ENCODE measurements at places on chromosomes 5 and 9.

DNA sequence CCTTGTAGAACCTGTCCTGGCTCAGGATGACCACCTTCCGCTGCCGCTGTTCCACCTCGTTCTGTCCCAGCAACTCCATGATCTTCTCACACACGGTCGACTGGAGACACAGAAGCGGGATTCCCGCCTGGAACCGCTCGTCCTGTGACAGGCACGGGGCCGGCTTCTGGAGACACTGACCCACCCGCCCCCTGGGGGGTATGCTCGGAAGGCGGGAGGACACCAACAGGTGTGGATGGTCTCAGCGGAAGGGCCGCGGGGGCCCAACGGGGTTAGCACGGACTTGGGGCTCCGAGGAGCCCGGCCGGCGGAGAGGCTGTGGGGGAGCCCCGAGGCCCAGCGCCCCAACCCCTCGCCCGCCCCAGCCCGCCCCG lies 530 bp downstream of the UCK1 start:
- no peak for DNase-seq

- DNase-seq: no peak
Measured at GRCh38 chr5:142905348-142905747, 135.2 kb downstream of the ARHGAP26 start.

DNA sequence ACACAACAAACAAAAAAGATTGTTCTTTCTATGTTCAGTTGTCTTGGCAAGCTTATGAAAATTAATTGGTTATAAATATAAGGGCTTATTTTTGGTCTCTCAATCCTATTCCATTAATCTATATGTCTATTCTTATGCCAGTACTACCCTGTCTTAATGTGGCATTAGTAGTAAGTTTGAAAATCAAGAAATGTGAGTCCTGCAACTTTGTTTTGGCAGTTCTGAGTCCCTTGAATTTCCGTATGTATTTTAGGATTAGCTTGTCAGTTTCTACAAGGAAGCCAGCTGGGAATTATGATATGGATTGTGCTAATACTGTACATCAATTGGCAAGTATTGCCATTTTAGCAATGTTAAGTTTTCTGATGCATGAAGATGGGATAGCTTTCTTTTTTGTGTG lies 10.5 kb upstream of the CCDC125 start:
- no peak for DNase-seq

DNA sequence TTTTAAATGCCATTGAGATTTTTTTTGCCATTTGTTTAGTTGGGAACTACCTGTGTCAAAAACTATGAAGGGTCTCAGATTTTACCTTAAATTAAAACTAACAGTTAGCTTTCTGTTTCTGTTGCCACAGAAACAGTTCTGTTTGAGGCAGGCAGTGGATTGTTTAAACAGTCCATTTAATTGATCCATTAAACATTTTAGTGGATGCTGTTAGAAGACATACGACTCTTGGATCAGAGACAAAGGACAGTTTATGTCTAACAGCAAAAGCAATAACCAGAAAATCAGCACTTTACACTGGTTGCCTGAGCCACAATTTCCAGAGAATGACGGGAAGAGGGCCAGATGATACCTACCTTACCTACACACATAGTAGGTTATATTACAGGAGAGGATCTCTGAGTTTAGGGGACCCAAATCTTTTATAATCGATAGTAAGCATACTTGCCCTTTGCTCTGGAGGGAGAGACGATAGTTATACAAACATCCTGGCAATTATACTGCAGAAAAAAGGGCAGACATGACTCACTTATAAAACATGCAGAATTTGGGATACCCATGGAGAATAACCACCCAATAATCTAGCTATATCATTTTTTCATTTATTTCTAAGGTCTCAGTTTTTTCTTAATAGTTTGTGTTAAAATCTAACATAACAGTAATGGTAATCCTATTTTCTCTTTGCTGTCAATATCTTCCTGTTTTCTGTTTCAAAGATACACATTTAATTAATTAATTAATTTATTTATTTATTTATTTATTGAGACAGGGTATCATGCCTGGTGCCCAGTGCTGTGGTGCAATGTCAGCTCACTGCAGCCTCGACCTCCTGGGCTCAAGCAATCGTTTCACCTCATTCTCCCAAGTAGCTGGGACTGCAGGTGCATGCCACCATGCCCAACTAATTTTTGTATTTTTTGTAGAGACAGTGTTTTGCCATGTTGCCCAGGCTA lies 136.7 kb upstream of the TNFAIP8 start:
- no peak for DNase-seq

GRCh38 chr9:131167146-131167692 lies 41.8 kb downstream of the NUP214 start:
- DNase-seq: no peak

Data from stimulated activated CD8-positive, alpha-beta memory T cell treated with anti-CD3 and anti-CD28 coated beads, Interleukin-4, amount 100 ng/mL, for 24 hours (primary cell).